ENCODE measurements at places on chromosomes 7 and 10.

DNA sequence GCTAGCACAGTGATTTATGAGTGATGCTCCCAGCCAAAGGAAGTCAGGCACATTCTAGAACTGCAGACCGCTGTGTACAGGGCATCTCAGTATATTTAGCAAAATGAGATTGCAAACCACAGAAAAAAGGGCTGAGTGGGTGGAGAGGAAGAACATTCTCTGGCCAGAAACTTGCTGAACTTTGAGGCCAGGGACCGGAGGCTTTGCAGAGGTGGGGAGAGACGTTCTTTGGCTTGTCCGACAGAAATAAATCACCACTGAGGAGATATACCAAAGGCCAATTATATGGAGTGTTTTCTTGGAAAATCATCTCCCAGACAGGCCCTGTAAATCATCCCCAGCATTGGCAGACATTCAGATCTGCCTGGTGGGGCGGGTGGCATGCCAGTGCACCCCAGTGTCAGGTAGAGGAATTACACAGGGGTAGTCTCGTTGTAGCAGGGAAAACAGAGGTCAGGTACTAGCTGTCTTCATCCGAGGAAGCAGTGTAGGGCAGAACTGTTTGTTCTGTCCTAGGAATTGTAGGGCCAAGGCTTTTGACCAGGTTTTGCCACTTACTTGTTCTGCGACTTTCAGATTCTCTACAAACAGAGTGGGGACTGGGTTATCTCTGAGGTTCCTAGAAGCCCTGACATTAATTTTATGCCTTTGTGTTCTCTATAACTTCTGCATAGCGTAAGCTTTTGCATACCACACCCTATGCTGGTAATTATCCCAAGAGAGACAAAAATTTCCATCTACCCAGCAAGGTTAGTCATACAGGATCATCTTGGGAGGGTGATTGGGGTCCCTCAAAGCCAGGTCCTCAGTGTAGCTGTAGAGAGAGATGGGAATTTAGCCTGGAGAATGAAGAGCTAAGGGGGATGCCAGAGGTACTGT is 655.6 kb downstream of the LRMDA start:
- no peak for DNase-seq

DNA sequence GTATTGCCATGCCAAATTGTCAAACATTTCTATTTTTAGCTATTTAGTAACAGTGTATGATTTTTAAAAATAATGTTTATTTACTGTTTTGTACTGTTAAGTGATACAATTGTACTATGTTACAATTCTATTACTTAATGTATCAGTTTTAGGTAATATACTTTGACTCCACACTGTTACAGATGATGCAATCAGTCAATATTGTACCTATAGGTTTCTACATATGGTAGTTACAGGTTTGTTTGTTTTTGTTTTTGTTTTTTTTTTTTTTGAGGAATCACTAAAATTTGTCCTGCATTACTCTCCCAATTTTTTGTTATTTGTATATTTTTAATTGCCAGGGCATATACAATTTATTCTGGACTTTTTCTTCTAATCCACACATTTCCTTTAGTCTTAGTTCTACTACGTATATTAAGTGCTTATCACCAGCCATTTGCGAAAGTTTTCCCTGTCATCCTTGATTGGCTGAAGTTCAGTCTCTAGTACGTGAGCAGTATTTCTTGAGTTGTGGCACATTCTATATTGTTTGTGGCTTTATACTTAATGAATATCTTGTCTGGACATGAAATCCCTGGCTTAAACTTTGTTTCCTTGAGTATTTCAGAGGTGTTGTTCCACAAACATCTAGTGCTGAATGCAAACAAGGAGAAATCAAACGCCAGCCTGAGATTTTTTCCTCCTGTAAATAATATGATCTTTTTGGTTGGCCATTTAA is 114.1 kb downstream of the MAGI2 start:
- no peak for DNase-seq

DNA sequence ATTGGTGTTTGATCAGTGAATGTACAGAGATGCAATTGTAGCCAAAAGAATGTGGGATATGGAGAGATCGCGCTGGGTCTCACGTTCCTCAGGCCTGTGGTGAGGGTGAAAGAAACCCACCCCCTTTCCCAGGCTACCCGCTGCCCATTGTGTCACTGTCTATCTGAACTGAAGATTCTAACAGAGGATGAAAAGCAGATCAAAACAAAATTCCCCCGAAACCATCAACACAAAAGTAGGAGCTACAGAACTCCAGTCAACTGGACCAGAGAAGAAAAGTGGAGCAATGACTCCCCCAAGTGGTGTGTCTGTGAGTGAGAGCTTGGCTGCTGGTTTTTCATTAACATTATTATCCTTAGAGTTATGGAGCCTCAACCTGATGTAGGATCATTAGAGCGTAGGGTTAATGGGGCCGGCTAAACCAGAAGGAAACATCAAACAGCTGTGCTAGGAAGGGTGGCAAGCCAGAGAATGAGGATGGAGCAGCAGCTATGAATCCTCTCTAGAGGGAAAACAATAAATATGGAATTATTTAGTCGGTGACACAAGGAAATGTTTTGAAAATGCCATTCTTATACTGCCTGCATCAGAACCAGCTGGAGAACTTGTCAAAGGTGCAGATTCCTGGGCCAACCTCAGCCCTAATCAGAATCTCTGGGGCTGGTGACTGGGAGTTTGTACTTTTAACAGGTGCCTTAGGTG is 38.3 kb downstream of the AKR1B1 start:
- peak; percentile 30 for DNase-seq

DNA sequence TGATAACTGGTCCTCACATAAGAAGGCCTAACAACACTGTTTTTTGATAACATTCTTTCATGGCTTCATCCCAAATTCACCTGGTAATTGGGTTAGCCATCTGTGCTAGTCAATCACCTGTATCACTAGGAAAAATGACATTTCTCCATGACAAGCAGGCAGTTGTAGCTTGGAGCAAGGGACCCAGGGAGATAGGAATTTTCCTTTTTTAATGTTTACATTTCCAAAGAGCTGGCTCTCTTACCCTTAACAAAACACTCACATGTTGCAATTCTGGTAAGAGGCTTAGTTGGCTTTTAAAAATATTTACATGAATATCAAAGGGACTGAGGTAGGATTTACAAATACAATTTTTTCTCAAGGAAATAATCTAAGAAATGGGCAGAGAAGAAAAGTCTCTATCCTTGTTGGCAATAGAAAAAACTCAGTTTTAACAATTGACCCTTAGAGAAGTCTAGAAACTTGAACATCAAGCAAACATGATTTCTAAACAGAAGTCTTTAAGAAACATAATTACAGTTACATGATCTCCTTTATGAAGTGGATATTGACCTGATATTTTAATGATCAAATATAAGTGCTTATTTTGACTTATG is 16.1 kb upstream of the AKR1C1 start:
- no peak for DNase-seq

DNA sequence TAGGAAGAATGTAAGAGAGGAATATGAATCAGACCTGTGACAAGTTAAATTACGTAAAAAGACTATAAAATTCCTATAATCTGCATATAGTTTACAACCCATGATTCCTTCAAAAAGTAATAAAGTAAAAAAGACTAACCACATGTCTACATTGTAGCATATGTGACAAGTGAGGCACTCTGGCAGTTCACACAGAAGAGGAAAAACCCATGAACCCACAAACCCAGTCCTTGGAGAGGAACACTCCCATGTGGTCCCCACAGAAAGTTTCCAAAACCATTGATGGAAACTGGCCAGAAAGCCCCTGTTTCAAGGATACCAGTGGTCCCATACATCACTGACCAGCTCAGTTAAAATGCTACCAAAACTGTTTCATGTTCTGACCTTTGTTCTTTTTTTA is 15.7 kb downstream of the KDM7A start:
- DNase-seq, result no peak

GRCh38 chr10:33233221-33233620 is 101.2 kb downstream of the NRP1 start:
- no peak for DNase-seq

- DNase-seq, result no peak
Observed at GRCh38 chr10:96685306-96685705, 35.0 kb downstream of the PIK3AP1 start.

GRCh38 chr7:71414490-71414889 is 282.5 kb downstream of the GALNT17 start:
- no peak for DNase-seq

DNA sequence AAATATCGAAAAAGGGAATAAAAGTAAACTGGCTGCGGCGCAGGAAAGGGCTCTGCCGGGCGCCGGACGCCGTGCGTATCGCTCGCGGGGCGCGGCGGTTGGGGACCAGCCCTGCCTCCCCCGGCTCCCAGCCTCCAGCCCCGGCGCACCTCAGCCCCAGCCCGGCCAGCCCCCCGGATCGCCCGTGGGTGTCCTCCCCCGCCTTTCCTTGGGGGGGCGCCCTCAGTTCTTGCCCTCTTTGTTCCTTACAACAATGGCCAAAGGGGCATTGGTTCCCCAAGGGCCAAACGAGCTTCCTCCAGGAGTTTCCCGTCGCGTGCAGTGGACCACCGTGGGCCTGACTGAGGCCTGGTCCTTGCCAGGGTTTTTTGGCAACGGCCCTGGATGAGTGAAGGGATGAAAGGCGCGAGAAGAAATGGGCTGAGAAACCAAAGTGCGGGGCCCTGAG is 1.2 kb downstream of the MACROH2A2 start:
- DNase-seq, result no peak

GRCh38 chr7:151819866-151820265 is 57.0 kb downstream of the PRKAG2 start:
- DNase-seq, result no peak

GRCh38 chr7:27639851-27640250 is 22.8 kb downstream of the HIBADH start:
- DNase-seq, result no peak

GRCh38 chr10:72331575-72332422 is 22.9 kb downstream of the DNAJB12 start:
- peak; percentile 85 for DNase-seq

GRCh38 chr10:77926566-77927401 is at the start of gene DLG5:
DLG5 (minus strand) TSS chr10:77926755; CDS start chr10:77926520, 235 bp downstream.
- peak; percentile 61 for DNase-seq

DNA sequence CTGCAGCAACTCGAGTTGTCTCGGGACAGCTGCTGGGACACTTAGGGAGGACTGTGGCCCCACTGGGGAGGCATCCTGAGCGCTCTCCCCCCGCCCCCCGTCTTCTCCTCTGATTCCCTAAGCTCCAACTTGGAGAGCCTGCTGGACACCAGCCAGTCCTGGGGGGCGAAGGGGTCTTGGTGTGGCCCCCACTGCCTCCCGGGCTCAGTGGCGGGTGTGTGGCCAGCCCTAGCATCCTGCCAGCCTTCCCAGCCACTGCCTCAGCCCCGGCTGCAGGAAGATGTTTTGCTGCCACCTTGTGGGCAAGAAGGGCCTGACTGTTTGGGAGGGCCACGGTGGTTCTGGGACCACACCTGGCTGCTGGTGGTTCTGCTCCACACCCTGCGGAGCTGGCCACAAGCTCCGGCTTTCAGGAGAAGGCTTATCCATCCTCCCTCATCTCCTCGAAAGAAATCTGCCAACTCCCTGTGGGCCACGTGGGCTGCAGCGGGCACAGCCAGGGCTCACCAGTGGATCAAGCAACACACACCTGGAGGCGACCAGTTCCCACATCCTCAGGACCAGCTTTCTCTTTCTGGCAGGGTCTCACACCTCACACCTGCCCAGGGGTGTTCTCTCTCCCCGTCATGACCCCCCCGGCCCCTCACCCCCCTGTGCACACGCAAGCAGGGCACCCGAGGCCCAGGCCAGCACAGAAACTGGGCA is 24.8 kb downstream of the AGAP3 start:
- peak; percentile 22 for DNase-seq

GRCh38 chr10:23095966-23096801 is 805 bp downstream of the MSRB2 start:
- no peak for DNase-seq

- DNase-seq, result no peak
Observed at GRCh38 chr10:106897719-106898118, 266.8 kb downstream of the SORCS1 start.

DNA sequence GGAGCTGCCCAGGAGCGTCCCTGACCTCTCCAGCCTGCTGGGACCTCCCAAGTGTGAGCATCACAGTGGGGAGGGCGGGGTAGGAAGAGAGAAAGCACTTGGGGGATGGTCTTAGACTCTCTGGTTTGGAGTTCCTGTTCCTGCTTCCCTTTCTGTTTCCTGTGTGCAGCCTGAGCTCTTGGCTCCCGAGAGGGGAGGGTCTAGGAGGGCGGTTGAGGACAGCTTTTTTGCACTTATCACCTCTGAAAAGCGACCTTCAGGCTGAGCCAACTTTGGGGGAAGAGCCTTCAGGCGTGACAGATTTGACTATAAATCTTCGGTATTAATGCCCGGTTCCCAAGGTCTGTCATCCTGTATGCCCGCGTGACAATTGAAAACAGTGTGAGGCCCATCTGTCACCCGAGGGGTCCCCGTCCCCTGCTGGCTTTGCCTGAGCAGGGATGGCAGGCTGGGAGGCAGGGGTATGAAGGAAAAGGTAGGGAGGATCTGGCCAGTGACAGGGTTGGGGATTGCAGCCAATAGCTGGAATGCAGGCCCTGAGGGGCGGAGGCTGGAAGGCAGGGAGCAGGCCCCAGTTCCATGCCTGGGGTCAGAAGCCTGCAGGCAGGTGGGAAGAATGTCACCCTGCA is 78.6 kb downstream of the CDH23 start:
- no peak for DNase-seq

Measured in anterior cingulate cortex (tissue), 58 donors.